ENCODE measurements at places on chromosomes 12 and 14.

- DNase-seq = peak; percentile 12
Measured at GRCh38 chr14:63134801-63135200, 69.4 kb upstream of the RHOJ start.

- no peak for DNase-seq
Measured at GRCh38 chr14:93741556-93742230, 46.6 kb downstream of the PRIMA1 start.

- no peak for DNase-seq
Measured at GRCh38 chr12:104303538-104304151, at the start of gene EID3. TSS of gene EID3 (plus strand) at chr12:104303739. CDS start at chr12:104303935, 196 bp downstream.

DNA sequence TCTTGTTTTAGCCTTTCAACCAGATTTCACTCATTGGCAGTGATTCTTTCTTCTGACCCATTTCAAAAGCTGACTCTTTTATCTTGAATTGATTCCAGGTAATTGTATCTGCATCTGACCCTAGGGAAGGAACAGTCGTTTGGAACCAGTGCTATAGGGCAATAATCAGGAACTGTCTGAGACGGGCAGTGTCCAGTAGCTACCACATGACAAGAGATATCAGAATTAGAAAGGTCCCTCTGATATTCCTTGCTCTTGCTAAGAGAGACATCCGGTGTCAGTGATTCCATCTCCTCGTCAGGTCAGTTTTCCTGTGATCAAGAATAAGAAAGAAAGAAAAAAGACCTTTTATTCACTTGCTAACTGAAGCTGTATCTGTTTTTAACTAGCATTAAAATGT lies 47.8 kb upstream of the PDE3A start:
- DNase-seq = no peak

GRCh38 chr14:51304438-51304837 lies 64.4 kb downstream of the TMX1 start:
- DNase-seq = no peak

DNA sequence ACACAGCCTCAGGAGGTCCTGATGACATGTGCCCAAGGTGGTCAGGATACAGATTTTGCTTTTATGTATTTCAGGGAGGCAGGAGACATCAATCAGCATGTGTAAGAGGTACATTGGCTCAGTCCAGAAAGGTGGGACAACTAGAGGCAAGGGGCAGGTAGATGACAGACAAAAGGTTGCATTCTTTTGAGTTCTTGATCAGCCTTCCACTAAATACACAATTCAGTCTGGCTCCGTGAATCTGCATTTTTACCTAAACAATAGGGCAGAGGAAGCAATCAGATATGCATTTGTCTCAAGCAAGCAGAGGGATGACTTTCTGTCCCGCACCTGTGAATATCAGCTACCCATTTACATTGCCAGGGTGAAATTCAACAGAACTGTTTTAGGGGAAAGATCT lies 178.6 kb downstream of the KSR2 start:
- no peak for DNase-seq

DNA sequence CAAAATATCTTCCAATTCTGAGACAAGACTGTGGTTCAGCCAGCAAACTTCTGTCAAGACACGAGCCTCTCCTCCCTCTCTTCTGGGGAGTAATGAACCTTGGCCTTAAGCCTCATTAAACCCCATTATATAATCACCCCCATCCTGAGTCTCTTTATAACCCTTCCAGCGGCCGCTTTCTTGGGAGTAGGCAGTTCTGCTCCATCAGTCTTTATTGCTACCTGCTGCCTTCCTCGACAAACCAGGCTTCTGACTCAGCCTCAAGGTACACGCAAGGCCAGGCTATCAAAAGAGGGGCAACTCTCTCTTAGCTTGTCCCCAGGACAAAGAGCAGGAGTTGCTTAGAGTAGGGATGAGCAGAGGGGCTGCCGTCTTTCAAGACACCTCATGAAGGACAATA lies 300.8 kb upstream of the NOS1 start:
- DNase-seq = no peak

DNA sequence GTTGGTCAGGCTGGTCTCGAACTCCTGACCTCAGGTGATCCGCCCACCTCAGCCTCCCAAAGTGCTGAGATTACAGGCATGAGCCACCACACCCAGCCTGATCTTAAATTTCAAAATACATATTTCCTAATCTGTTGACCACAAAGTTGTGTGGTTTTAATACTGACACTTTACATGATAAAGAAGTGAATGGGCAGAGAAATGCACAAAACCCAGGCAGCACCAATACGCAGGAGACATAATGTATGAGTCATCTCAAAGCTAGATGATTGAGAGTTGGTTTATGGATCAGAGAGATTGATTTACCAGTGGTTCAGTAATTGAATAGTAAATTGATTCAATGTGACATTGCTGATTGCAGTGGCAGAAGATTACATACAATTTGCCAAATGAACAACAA lies 19.2 kb upstream of the PPP2R5E start:
- peak; percentile 34 for DNase-seq

DNA sequence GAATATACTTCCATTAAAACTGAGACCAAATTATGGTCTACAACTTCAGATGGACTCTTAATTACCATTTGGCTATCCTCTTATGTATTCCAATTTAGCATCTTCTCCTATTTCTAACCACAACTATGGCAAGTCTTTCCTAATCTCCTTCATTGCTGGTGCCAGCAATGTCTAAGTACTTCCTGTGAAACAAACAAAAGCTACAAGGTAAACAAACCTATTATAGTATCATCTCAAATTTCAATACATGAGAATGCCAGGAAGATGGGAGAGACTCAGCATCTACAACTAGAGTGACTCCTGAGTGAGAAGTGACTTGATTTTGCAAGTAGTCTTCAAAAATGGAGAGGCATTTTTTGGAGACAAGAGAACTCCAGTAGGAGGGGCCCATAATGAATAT lies 202.9 kb upstream of the ATXN7L3B start:
- no peak for DNase-seq

GRCh38 chr12:48793696-48794095 lies 4.8 kb upstream of the ADCY6 start:
- DNase-seq = no peak

DNA sequence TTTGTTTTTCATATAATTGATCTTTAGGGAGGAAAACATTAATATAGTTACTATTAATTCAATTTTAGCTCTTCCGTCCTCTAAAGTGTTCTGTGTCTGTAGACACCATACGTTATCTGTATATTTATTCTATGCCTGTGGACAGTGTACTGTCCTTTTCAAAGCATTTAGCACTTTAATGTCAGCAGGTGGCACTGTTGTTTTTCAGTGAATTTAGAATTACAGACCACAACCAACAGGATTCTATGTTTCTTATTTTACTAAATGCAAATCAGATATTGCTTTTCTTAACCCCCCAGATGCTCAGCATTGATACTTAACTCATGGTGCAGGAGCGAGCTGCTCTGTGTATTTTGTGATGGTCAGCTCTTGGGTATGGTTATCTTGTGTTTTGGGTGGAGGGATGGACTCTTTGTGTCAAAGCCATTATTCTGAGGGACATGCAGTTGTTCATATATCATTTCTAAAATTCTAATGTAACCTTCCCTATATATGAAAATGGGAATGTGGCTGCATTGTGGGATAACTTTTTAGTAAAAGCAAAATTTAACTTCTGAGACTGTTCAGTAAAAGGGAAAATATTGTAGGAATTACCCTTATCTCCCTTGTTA lies 65.2 kb downstream of the PAPOLA start:
- DNase-seq = peak; percentile 40

DNA sequence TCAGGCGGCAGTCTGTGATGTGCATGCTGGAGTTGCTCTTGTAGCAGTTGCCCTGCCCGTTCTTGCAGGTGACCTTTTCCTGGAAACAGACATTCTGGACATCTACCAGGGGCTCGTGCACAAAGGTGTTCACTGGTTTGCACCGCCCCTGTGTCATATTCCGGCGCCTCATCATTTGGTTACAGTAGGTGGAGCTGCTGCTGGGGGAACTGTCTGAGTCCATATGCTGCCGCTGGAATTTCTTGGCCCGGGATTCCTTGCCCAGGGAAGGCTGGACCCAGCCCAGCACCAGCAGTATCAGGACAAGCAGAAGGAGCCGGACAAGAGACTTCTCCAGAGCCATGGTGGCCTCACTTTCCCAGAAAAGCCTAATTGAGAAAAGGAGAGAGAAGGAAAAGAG lies 918 bp downstream of the RNASE1 start:
- no peak for DNase-seq

GRCh38 chr12:104406164-104406563 lies 50.6 kb upstream of the CHST11 start:
- no peak for DNase-seq

GRCh38 chr12:110307372-110307771 lies 26.3 kb downstream of the ATP2A2 start:
- no peak for DNase-seq

GRCh38 chr12:128840862-128841468 lies 12.3 kb upstream of the GLT1D1 start:
- DNase-seq = no peak

- DNase-seq = no peak
Measured at GRCh38 chr14:43001731-43002130, 1395.1 kb downstream of the LRFN5 start.

- DNase-seq = peak; percentile 99
Measured at GRCh38 chr12:105330283-105330930, at the start of gene C12orf75. TSS of gene C12orf75 (plus strand) at chr12:105330691. CDS start at chr12:105330892, 201 bp downstream.

DNA sequence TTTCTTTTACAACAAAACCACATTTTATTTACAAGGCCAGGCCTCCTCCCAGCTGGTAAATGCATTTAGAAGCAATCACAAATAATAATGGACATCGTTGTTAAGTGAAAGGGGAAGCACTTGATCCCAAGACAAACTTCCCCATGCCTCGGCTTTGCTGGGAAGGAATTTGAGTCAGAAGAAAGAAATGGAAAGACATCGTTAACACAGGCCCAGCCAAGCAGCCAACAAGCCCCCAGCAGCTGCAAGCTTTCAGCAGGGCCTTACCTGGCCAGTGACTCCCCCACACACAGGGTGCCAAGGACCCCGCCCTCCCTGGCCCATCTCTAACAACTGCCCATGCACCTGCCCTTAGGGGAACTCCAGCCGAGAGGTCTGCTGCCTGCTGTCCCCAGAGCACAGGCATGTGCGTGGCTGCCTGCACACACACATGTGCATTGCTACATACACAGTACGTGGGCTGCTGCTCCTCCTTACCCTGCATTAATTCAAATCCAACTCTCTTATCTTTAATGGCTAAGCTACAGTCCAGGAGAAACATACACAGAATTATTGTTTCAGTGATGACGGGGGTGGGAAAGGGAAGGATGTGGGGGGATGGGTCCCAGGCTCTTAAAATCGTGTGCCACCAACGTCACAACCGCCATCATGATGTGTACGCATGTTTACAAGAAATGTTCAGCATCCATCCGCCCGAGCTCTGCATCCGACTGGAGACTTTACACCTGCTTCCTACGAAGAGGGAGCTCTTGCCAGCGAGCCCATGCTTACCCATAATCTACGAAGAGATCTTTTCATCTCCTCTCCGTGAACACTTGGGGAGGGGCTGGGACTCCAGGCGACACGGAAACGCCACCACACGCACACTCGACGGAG lies 9.8 kb downstream of the BCL11B start:
- DNase-seq = no peak

DNA sequence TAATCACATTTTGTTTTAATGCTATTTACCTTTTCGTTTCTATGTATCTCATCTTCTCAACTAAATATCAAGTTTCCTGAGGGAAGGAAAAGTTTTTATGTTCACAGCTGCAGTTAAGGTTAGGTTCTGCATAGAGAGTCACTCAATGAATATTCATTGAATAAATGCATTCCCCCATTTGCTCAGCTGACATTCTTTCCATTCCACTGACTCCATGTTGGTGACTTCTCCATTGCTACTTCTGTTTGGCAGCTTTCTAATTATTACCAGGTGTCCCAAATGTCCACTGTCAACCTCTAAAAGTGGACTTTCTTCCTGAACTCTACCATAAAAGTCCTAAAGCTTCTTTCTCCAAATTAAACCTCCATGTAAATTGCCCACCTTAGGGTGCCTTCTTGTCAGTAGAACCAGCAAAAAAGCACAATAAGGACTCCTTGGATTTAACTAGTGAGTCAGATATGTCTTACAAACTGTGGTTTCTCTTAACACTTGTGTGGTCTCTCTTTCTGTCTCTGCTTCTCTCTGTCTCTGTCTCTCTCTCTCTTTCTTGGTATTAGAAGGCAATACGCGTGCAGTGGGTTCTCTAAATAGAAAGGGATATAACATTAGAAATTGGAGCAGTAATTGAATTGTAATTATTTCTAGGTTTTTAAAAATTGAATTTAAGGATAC lies 85.9 kb downstream of the TMEM117 start:
- DNase-seq = no peak

GRCh38 chr12:52634266-52635056 lies 16.1 kb upstream of the KRT73 start:
- DNase-seq = no peak

GRCh38 chr12:32478858-32479725 lies 79.7 kb downstream of the FGD4 start:
- no peak for DNase-seq

DNA sequence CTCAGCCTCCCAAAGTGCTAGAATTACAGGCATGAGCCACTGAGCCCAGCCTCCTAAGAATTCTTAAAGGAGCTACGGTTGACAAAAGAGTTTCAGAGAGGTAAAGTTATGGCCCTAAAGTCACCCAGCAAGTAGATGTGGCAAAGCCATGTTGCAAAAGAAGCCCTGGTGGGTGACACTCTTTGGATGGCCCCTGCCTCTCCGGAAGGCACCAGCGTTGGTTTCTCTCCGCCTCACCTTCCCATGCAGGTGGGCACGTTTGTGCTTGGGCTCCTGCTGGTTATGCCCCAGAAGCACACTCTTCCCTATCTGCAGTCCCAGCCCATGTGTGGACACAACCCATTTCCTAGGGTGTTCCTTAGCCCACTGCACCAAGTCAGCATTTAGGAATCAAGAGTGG lies 9.5 kb upstream of the SERPINA3 start:
- DNase-seq = no peak

- DNase-seq = no peak
Measured at GRCh38 chr12:64733857-64734256, 25.3 kb downstream of the GNS start.

DNA sequence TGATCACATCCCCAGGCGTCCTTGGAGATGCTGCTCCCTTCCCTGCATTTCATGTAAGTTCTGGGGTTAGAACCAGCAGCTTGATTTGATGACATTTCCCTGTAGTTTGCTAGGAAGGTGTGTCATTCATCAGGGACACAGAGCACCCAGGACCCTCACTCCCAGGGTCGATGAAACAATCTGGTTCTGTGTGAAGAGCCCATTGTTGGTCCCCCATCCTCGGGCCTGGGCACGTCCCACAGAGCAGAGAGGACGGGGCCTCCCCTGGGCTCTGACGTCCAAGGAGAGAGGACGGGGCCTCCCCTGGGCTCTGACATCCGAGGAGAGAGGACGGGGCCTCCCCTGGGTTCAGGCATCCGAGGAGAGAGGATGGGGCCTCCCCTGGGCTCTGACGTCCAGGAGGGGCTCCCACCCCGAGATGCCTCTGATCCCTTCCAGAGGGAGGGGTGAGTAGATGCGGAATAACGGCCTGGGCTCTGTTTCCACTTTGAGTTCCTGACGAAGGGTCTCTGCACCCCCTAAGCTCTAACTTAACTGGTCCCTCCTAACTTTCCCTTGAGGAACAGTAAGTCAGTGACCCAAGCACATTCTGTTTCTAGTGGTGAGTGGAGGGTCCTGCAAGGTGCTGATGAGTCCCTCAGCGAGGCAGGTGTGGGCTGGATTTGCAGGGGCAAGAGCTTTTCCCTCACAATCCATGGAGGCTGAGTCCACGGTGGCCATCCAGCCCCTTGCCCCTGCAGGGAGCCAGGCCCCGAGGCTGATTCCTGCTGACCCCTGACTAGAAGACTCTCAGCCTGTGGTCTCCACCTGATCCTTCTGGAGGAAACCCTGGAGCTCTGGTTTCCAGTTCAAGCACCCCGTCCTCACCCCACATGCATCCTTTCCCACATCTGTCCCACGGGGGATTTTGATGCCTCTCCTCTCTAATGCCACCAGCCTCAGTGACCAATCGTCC lies 35.5 kb upstream of the SFSWAP start:
- DNase-seq = no peak

GRCh38 chr12:100414739-100415138 lies 57.9 kb downstream of the SLC17A8 start:
- no peak for DNase-seq

Data from NB4 (cell line).